ENCODE measurements at places on chromosomes 1 and 21.

GRCh38 chr1:15430787-15431570 is 7.3 kb upstream of the CTRC start:
- no peak for DNase-seq

- DNase-seq, result no peak
Measured at GRCh38 chr1:225990705-225991464, 8.3 kb downstream of the SDE2 start.

DNA sequence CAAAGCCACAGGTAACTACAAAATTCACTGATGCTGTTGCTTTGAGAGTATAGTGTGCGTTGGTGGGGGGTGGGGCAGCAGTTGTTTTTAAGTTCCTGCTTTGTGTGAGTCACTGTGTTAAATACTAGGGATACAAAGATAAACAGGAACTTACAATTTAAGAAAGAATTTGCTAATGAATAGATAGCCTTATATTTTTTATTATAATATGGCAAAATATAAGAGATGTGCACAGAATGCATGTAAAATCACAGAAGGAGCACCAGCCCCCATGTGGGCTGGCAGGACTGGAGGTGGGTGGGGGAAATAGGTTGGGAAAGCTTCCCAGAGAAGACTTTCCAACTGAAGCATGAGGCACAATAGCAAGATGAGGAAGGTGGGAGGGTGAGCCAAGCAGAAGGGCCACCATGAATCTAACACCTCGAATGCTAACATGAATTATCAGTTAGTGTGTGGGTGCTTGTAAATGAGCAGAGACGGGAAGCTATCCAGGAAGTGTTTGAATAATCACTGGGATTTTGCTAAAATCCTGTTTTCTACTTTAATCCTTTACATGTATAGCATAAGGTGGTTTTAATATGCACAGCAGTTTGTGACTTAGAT is 57.0 kb upstream of the RAVER2 start:
- DNase-seq, result no peak

DNA sequence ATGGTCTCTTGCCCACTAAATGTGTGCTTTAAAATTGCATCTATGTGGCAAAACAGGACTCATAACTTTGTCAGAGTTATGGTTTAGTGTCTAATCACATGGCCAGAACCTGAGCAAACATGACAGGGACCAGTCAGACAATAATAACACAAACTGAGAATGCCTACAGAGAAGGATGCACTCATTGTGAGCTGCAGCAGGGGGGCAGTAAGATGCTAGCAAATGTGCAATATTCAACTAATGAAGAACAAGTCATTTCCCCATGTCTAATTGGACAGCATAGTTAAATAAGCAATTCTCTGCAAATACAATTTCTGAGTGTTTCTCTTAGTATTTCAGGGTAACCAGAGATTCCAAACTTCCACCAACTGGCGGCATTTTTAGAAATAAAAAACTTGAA is 30.8 kb downstream of the SPAG17 start:
- DNase-seq, result peak; percentile 8

- DNase-seq, result no peak
Measured at GRCh38 chr1:206782448-206782847, 10.2 kb upstream of the IL10 start.

DNA sequence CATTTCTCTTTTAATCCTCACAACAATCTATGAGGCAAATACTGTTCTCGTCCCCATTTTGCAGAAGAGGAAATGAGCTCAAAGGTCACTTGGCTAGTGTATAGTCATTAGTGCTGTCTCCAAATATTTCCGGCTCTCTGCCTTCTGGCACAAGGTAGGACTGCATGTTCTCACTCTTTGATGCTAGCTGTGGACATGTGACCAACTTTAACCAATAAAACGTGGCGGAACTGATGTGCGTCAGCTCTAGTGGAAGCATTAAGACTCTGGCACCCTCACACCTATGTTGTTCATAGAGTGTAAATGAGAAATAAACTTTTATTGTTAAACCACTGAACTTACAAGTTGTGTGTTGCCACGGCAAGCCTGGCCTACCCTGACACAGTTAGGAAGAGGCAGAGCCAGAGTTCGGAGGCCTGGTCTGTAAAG is 5.0 kb upstream of the KIF21B start:
- DNase-seq, result no peak

GRCh38 chr21:44897326-44898010 is 23.2 kb downstream of the ITGB2 start:
- DNase-seq, result no peak

- DNase-seq, result no peak
Measured at GRCh38 chr1:215793180-215793579, 226.1 kb downstream of the KCTD3 start.

- DNase-seq, result no peak
Measured at GRCh38 chr21:40800126-40800525, 46.8 kb downstream of the DSCAM start.

GRCh38 chr1:235910357-235911299 is 43.9 kb upstream of the LYST start:
- DNase-seq, result no peak

- no peak for DNase-seq
Measured at GRCh38 chr1:218953386-218953785, 220.3 kb upstream of the LYPLAL1 start.

- DNase-seq, result no peak
Measured at GRCh38 chr1:64540265-64540791, 70.4 kb downstream of the CACHD1 start.

- no peak for DNase-seq
Measured at GRCh38 chr1:204997591-204998355, 45.2 kb upstream of the CNTN2 start.

DNA sequence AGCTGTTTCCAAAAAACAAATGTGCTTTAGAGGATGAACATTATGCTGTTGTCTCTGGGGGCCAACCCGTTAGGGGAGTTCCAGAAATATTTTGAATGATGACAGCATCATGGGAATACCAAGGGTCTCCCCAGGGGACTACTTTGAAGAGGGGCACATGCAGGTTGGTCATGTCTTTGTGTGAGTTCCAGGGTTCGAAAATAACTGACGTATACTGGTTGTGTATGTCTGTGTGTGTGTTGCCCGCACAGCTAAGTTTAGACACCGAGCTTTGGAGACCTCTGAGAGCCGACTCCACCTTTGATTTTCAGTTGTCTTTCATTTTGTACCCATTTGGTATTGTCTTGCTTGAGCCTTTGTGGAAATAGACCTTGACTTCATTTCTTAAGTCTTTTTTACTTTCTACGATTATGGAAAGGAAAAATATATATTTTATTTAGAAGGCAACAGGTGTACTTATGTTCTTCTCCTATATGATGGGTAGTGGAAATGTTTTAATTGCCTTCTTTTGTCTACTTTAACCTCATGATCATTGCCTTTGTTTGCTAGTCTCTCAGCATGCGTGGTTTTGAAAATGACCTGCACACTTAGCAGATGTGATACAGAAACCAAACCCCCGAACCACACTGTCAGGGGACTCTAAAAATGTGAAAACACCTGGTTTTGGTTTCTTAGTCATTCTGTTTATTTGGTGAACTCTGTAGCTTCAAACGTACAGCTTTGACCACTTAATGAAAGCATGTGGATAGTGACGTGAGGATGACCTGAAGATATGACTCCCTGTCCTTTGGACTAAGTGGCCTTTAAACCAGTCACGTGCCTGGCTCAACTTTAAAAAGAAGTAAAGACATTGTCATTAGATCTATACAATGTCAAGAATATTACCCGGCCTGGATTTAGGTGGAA is 56.5 kb downstream of the GALNT2 start:
- no peak for DNase-seq

DNA sequence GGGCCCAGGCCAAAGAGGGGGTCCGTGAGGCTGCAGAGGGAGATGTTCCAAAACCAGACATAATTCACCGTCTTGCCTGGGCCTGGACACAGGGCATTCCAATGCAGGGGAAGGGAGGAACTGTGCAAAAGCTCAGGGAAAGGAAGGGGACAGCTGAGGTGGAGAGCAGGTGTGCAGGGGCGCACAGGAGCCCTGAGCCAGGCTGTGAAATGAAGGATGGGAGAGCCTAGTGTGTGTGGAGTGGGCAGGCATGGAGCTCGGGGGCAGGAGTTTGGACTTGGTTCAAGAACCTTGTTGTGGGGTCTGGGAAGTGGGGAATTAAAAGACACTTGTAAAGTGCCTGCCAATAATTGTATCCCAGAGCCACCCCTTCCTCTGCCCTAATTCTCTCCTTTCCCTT is 2.3 kb downstream of the TNNI1 start:
- no peak for DNase-seq

DNA sequence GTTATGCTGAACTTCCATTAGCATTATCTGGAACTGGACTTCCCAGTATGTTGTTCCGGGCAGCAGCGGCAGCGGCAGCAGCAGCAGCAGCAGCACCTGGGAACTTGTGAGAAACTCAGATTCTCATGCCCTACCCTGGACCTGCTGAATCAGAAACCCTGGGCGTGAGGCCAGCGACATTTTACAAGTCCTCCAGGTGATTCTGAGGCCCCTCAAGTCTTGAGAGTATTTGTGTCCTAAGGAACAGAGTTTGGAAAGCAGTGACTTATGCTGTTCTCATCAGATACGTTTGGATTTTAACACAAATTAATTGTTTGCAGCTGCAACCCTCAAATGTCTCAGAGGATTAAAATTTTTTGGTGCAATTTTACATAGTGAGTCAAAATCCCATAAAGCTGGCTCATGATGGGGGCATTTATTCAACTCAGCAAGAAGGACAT is 157.2 kb upstream of the KAZN start:
- DNase-seq, result no peak

DNA sequence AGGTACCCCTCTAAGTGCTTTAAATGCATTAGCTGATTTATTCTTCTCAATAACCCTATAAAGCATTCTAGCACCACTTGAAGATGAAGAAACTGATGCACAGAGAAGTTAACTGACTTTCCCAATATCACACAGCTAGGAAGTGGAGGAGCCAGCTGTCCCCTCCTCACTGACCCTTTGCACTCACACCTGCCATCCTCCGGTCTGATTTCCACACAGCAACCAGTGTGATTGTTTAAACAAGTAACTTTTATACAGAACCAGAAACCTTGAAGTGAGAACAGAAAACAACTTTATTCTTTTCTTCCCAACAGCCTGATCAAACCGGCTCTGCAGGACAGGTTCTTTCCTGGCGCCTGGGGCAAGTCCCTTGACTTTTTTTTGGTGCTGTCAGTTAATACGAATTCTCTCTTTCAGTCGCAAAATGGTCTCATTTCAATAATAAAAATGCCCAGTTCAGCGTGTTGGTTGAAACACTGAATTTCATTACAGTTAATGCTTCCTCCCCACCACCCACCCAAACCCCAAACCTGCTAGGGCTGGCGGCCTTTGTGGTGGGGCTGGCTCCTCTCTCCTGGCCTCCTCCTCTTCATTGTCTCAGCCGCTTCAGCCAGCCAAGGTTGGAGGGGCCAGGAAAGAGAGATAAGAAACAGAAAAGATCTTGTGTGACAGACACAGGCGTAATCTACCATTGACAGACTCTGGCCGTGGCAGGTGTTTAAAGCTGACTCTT is 26.4 kb upstream of the EEIG2 start:
- DNase-seq, result no peak

GRCh38 chr1:207049974-207050391 is 1.0 kb downstream of the YOD1 start:
- peak; percentile 21 for DNase-seq

- DNase-seq, result peak; percentile 8
Measured at GRCh38 chr1:25933479-25934365, 27.5 kb upstream of the STMN1 start.

DNA sequence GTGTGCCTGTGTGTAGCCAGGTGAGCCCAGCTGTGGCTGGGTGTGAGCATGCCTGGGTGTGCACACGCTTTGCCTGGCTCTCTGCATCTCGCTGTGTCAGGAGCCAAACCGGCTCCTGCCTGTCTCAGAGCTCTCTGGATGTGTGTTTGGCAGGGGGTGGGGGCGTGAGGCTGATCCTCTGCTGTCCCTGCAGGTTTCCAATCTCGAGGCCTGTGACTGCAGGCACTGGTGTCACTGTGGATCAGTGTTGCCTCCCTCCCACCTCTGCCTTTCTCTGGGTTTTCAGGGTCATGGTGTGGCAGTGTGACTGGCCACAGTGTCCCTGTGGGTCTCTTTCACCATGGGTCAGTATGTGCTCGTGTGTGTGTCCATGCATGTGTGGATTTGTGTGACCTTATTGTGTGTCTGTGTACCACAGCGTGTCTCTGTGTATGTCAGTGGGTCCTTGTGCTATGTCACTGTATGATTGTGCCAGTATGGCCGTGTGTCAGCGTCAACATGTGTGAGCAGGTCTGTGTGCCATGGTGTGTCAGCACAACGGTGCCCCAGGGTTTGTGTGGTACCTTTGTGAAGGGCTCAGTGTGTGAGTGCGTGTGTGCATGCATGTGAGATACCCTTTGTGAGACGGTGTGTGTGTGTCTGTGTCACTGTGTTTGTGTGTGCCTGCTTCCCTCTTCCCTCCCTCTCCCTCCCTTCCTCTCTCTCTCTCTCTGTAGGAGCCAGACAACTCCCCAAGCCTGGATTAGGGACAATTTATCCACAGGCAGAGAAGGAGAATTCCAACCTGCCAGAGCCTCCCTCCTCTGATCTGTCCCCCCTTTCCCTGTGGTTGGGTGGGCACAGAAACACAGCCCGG is 43.4 kb downstream of the AHDC1 start:
- DNase-seq, result no peak

Measured in NCI-H526 treated with DMSO at 0.1 percent for 48 hours (cell line).